ENCODE measurements at places on chromosomes 13 and 19.

DNA sequence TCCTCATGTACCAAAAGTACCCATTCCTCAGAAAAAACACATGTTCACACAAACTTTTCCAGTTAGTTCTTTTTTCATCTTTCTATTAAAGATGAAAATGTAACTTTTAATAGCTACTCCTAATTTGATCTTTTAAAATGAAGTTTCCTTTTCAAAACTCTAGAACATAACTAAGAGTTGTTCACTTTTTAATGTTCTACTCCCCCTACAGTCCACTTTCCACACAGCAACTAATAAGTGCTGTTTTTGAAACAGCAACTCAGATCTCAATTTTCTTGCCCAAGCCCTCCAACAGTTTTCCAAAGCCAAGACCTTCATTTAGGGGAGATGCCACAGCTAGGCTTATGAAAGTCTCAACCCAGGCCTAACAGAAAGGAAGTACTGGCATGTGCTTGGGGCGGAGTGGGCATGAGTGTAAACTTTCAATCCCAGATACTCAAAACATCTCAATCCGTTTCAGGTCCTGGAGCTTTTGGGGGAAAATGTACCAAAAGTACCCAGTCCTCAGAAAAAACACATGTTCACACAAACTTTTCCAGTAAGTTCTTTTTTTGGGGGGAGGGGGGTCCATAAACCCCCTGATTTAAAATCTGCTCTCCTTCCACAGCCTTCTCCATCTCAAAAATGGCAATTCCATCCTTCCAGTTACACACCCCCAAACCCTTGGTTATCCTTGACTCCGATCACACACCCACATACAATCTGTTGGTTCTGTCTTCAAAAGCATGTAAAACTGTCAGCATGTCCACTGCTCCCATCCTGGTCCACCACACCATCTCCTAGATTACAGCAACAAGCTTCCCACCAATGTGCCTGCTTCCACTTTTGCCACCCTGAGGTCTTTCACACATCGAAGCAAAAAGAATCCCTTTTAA lies 2.0 kb downstream of the FBL start:
- no peak for DNase-seq

DNA sequence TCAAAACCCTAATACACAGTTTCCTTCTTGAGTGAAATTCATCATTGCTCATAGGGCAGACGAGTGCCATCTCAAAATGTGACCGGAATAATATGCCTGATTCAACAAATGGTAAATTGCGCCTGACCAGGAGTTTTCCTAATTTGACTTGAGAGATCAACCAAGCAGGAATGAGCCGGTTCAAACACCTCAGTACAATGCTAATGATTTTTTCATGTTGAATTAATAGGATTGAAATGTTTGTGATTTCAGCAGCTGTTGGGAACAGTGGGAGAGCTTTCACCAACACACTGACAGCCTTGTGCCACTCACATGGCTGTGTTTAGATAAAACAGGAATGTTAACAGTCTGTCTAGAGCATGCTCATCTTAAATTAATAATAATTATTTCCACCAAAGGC lies 484.8 kb downstream of the PCDH9 start:
- DNase-seq: no peak

DNA sequence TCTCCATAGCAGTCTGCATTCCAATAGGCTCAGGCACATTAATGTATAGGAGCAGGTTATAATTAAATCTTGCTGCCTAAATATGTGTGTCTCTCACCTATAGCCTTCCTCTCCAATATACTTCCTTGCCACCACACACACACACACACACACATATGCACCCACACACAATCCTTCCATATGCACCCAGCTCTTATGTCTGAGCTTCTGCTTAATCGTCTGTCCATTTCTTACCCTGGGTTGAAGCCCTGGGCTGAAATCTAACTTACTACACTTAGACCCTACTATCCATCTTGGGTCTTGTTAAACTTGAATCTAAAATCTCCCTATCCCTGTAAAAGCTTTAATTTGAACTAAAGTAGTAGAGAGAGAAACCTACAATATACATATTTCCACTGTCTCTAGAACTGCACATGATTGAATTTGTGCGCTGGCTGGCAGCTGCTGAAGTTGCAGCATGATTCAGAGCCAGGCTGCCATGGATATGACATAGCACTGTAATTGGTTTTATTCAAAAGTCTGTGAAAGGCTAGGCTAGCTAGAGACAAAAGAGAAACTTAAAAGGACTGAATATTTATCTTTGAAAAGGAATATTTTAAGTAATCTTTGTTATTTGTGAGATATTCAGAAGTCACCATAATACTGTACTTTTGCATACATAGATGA lies 25.7 kb upstream of the FREM2 start:
- no peak for DNase-seq

- no peak for DNase-seq
Observed at GRCh38 chr19:31307071-31307669, 42.1 kb downstream of the TSHZ3 start.

DNA sequence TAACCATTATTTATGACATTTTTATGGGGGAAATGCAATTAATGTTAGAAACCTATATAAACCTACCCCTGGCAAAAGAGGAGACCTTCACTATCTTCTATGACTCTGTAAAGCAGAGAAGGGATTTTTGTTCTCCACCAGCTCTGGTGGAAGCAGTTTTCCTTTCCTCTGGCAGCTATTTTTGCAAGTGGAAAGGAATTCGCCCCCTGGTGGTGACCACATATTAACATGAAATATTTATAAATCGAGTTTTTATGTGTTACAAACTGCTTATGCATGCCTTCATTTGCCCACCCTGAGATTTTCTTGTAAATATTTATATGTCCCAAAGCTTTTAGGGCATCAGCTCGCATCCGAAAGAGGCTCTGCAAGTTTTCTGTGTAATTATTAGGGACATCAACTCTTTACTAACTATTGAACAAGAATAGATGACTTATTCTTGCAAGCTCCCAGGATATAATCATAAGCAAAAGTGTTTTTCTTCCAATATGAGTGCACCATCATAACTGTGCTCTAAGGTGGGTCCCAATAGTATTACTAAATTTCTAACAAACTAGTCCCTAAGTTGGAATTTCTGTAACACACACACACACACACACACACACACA lies 62.4 kb downstream of the SERTM1 start:
- no peak for DNase-seq

GRCh38 chr13:88887045-88887662 lies 1216.0 kb downstream of the SLITRK5 start:
- no peak for DNase-seq

- DNase-seq: no peak
Observed at GRCh38 chr19:55622242-55622969, 2.0 kb downstream of the ZNF784 start.

DNA sequence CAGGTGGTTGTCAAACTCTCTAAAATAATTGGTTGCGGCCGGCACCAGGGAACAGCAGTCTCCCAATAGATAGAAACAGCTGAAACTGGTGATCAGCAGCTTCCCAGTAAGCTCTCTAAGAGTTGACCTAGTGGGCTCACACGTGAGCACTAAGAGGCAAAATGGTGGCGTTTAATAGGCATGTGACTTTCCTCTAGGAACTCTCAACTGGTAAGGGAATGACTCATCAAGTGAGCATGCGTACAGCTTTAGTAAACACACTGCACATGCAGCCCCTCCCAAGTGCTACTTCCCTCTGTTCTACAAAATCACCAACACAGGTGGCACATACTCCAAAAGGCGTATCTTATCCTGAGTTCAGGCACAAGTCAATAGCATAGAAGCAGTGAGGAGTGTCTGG lies 41.7 kb downstream of the TNFSF11 start:
- no peak for DNase-seq

- no peak for DNase-seq
Observed at GRCh38 chr13:36126491-36126890, 4.7 kb downstream of the DCLK1 start.

GRCh38 chr19:55305491-55305890 lies 19.6 kb downstream of the TMEM150B start:
- no peak for DNase-seq

DNA sequence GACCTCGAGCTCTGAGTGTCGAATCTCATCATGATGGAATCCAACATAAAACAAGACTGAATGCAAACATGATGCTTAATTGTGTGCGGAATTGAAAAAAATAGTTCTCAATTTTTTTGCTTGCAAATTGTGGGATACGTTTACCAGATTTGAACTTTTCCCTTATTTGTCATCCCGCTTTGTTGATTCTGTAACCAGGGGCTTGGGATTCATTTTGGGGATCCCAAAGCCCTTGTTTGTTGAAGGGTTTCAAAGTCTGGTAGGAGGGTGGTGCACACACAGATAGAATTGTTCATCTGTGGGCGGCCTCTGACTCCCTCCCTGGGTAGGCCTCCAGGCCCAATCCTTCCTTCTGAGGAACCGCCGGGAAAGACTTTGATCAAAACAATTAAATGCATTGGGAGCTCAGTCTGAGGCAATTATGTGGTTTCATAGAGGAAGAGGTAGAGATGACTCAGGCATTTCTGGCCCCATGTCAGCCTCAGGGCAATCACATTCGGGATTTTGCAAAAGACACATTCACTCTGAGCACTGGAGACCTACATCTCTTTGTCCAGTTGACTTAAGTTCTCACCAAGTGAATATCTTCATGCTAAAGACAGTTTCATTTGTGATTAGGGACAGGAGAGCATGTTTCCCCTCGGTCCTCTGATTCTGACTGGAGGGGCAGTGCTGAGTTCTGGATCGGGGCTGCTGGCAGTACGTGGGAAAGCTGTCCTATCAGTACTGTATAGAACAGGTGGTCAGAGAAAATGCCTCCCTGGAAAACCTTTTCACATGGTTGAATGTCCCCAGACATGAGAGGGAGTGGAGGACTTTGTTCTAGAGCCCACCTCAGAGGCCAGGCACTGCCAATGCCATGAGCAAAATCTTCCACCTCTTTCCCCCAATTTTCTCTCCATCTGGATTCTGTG lies 27.8 kb upstream of the IGFL4 start:
- DNase-seq: no peak

- DNase-seq: no peak
Observed at GRCh38 chr19:18457483-18458331, 19.8 kb upstream of the ISYNA1 start.

- no peak for DNase-seq
Observed at GRCh38 chr13:104616990-104617389, 1550.8 kb upstream of the SLC10A2 start.

DNA sequence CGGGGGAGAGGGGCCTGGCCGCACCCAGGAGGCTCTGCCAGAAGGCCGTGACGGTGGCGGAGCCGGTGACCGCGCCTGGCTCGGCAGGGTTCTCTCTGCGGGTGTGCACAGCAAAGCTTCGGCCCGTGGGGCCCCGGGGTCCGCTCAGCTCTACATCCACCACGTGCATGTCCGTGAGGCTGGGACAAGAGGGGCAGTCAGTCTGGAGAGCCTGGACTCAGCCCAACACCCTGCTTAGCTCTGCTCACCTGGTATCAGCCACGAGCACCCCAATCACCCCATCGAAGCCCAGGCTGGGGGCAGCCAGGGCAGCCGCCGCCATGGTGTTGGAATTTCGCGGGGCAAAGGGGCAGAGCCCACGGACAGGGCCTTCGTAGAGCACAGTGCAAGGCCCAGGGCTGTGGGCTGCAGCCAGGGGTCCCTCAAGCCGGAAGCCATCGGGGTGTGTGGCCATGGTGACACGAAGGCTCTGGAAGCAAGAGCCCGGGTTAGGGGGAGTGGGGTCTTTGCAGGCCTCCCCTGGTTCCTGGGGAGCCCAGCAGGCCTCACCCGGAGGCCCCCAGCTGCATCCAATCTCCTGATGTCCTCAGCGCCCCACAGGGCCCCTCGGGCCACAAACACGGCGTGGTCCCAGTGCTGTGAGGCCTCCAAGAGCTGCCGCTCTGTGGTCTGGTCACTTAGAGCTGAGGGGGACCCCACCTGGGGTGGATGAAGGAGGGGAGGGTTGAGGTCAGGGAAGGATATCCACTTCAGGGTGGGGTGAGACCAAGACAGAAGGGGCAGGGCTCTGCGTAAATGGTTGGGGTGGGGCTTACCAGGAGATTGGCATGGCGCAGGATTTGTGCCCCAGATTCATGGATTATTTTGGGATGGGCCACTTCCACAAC lies 1.4 kb downstream of the ASPDH start:
- DNase-seq: no peak

DNA sequence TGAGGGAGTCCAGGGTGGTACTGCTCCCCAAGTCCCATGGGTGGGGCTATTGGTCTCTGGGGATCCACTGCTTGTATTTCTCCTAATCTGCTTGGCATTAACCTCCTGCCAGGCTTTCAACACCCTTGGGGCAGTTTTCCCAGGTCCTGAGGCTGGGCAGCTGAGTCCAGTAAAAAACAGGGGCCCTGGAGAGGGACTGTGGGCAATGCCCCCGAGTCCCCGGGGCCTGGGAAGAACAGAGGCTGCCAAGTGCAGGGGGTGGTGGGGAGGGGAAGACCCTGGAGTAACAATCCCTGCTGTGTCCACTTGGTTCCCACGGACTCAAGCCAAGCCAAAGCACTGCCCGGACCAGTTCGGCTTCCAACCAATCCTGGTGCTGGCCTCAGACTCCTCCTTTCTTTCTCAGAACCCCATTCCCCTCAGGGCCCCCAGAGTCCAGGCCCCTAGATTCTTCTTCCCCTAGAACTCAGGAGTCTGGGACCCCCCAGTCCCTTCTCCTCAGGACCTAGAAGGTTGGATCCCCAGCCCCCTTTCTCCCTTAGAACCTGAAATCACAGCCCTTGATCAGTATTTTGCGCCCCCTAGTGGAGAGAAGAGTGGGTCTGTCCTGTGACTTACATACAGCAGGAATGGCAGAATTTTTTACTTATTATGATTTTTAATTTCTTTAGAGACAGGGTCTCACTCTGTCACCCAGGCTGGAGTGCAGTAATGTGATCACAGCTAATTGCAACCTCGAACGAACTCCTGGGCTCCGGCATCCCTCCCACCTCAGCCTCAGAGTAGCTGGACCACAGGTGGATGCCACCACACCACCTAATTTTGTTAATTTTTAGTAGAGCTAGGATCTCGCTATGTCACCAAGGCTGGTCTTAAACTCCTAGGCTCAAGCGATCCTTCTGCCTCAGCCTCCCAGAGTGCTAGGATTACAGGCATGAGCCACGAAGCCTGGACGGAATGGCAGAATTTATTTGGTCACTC lies 3.7 kb upstream of the CLPTM1 start:
- DNase-seq: peak; percentile 34

- no peak for DNase-seq
Observed at GRCh38 chr13:44298314-44298713, 75.3 kb upstream of the SERP2 start.

GRCh38 chr13:35389535-35389934 lies 87.0 kb downstream of the MAB21L1 start:
- DNase-seq: no peak

DNA sequence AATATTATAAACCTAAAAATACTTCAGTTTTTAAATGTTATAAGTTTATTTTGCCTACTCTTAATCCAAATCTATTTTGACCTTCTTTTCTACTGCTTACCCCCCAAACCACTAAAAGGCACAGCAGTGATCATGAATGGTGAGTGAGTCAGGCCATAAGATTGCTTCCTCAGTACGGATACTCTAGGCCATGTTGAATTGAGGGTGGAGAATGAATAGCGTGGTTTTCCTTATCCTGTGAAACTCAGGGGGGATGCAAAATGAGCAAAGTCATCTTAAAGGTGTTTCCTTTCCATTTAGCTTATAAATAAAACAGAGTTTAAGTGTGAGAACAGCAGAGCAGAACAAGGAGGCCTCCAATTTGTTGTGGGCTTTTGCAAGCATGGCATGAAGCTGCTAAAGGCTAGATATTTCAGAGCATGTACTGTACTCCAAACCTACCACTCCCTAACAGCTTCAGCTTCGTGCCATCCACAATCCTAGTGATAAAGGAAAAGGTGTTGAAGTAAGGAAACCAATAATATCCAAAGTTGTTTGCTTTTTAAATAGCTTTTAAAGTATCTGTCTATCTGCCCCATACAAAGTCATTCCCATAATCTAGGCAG lies 25.0 kb downstream of the SERPINE3 start:
- DNase-seq: no peak
